SK-N-SH (cell line): ENCODE measurements at places on chromosomes 4 and X. TPM values are rescaled to one million over a fixed set of nuclear protein-coding genes. Genes with fewer than 3 reads are reported as not detected.

- DNase-seq: peak; percentile 63
These were observed 114.0 kb downstream of the ENPP6 start for GRCh38 chr4:184103527-184104264.

GRCh38 chr4:177391953-177392352, 50.3 kb downstream of the AGA start:
- no peak for DNase-seq

DNA sequence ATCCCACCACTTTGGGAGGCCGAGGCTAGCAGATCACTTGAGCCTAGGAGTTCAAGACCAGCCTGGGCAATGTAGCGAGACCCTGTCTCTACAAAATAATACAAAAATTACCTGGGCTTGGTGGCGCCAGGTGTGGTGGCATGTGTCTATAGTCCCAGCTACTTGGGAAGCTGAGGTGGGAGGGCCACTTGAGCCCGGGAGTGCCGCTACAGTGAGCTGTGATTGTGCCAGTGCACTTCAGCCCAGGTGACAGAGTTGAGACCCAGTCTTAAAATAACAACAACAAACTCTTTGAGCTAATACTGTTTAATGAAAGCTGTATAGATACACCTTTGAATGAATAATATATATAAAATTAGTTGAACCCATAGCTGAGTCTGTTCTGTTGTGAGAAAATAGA, 9.7 kb downstream of the BCORL1 start:
- DNase-seq: no peak

DNA sequence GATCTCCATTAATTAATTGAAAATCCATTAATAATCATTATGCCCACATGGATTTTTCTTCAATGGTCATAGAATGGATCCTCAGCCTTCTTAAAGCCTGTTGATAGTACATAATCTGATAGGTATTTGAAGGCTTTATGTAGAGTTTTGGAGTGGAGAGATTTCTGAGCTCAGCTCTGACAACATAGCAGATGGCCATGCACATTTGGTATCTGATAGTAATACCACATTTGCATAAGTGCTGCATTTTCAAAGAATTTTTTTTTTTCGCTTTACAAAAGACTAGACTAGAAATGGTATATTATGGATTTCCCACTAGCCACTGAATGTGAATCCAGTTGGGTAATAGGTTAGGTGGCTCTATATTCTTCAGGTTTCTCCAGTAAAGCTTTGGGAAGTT, 440.6 kb downstream of the FGF13 start:
- no peak for DNase-seq

- DNase-seq: no peak
These were observed 782.3 kb downstream of the PCDH18 start for GRCh38 chr4:136749989-136750388.

DNA sequence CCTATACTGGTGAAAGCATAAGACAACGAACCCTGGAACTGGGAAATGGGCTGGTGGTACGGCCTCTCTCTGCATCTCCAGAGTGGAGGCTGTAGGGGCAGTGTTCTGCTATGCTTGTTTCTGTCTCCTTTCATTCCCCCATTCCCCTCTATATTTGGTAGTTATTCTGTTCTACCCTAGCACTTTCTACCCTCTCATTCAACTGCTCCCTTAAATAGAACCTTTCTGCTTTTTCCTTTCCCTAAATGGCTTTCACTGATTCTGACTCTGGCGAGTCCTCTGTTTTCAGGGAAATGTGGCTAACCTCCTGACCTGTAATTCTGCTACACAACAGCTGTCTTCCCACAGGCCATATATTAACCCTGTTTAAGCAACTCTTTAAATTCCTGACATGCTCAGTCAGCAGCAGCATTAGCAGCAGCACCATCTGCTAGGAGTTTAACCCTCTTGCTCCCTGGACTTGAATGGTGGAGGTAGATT, 94.2 kb downstream of the CXCL13 start:
- DNase-seq: peak; percentile 24

- no peak for DNase-seq
These were observed 9.1 kb downstream of the MED28 start for GRCh38 chr4:17623451-17624001.

GRCh38 chr4:23269566-23269965, 576.8 kb downstream of the GBA3 start:
- DNase-seq: no peak

GRCh38 chr4:153274967-153275366, 69.5 kb upstream of the MND1 start:
- DNase-seq: no peak

GRCh38 chrX:150037041-150037440, 98.8 kb upstream of the EOLA2 start:
- no peak for DNase-seq

DNA sequence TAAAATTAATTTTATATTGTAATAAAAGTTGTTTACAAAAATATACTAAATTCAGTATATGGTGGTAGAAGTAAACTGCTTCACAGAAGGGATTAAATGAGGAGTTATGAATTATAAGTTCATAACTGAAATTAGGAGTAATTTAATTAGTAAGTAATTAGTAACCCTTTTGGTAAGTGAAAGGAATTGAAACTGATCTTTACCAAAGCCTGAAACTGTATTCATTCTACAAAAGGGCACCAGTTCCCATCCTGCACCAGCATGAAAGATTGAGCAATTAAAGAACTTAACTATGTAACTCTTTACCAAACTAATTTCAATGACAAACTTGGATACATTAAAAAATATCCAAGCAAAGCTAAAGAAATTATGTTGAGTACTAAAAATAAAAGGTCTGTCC, 8.2 kb downstream of the MED14 start:
- no peak for DNase-seq

- DNase-seq: no peak
These were observed 266.6 kb downstream of the NKX6-1 start for GRCh38 chr4:84232309-84233095.

DNA sequence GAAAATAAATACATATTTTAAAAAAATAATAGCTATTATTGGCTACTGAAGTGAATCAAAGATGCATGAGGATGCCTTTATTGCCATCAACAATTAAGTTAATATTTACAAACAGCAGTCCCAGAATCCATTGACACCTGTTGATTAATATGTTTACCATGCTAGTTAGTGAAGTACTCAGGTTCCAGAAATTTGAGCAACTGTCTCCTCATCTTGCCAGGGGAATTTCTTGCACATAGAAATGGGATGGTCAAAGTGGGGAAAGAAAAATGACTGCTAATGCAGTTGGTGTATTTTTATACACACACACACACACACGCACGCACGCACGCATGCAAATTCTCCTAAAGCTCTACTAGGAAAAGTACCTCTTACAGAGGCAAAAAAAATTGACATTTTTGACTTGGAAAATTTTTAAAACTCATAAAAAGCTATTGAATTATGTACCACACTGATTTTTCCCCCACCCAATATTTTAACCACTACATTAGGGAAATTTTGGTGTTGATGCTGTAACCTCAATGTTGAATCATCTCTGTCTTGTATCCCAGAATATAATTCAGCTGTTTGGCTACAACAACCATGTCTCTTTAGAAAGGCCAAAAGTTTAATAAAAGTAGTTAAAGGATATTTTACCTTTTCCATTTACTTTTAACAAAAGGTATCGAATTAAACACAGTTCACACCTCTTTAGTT, 105.3 kb upstream of the TMEM150C start:
- no peak for DNase-seq

DNA sequence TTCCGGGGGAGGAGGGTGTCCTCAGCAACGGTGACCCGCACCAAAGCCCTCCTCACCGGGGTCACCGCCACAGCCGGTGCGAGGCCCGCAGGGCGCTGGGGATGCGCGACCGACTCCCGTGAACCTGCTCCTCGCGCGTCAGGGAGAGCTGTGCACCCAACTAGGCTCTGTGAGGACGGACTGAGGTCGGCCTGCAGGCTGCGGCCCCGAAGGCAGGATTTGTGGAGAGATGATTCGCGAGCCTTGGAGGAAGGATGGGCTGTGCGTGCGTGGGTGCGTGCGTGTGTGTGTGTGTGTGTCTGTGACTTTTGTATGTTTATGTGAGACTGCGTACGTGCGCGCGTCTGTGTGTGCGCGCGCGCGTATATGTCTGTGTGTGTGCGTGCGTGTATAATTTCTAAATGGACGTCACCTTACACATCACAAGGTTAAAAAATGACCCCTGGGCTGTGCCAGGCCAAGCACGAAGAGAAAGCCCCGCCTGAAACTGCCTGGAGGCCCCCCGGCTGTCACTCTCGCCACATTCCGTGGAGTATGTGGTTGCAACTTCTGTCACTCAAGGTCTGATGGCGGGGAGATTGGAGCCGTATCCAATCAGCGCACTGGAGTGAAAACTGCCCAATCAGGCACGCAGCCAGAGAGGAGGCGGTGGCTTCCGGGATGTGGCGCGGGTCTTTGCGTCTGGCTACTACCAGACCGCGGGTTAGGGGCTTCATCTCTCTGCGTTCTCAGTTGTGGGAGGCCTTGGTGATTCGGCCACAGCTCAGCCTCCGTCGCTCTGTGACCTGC, at the start of gene ZNF141:
Gene ZNF141 (plus strand): TSS at position 672 of the 789 bp plus-strand sequence. CDS start 170 bp downstream, outside the sequence.
- peak; percentile 97 for DNase-seq

DNA sequence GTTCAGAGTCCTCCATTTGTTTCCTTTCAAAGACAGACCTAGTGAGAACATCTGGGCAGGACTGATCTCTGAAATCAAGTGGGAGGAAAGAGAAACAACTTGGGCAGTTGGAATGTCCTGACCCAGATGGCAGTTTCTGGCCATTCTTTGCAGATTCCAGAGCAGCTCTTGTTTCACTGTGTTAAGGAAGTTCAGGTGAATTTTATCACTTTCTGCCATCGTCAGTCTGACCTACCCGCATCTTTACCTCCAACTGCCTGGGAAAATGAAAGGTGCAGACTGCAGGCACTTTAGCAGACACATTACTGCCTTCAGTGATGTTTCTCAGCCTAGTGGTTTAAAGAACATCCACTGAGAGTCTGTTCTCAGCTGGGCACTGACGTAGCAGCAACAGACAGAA, 216.2 kb downstream of the CEP135 start:
- no peak for DNase-seq

- no peak for DNase-seq
These were observed 436.0 kb upstream of the INTU start for GRCh38 chr4:127196655-127197352.

DNA sequence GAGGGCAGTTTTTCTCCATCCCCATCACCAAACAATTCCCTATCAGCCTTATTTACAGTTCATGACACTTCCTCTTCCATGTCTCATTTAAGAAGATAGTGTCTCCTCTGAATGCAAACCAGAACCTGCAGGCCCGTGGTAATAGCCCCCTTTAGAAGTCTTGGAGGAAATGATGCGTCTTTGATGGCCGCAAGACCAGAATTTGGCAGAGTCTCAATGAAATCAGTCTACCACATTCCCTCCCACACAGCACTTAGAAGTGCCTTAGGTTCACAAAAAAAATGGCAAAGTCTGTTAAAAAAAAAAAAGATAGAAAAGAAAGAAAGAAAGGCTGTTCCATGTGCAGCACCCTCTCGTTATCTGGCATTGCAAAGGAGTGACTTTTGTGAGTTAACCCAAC, 2.1 kb upstream of the KDR start:
- DNase-seq: no peak

GRCh38 chr4:150323406-150324325, 245.4 kb downstream of the DCLK2 start:
- no peak for DNase-seq

- DNase-seq: no peak
These were observed 71.0 kb upstream of the BMP2K start for GRCh38 chr4:78704981-78705683.

- DNase-seq: no peak
These were observed 200.4 kb downstream of the PTTG2 start for GRCh38 chr4:38160487-38161207.

GRCh38 chr4:3422241-3422801, 19.4 kb upstream of the HGFAC start:
- DNase-seq: no peak

DNA sequence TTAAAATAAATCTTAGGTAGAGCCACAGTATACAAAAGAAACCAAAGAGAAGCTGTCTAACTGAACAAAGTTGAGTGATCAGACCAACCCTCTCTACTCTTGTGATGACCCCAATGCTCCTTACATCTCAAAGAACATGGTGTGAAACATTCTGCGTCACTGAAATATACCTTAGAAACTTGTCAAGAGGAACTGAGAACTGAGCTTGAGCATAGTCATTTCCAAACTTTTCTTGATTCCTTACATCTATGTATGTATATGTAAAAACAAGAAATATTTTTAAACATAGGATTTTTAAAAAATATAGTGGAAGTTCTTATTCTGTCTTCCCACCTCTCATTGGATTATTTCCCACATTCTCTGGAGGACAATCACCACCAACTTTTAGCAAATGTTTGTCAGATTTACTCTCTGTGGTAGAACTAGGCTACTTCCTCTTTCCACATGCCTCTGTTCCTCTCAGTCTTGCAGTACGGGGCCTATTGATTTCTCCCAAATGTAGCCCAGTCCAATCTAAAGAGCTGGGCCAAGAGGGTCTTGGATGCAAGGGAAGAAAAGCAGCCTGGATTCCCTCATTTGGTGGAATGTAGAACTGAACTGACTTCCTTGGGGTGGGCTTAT, 98.2 kb upstream of the HHIP start:
- DNase-seq: no peak

- no peak for DNase-seq
These were observed 543.4 kb upstream of the DIPK2B start for GRCh38 chrX:45743906-45744625.

- DNase-seq: peak; percentile 27
These were observed 3.4 kb downstream of the CTBP1 start for GRCh38 chr4:1245481-1246051.

GRCh38 chr4:173415885-173416653, 17.2 kb upstream of the SCRG1 start:
- DNase-seq: peak; percentile 11

TXK gene
- polyA plus RNA-seq: 0.60 and 0.61 TPM in 2 replicates

FBXW7 gene
- polyA plus RNA-seq: 7.7 and 11.4 TPM in 2 replicates

ACE2 gene
- not detected in 2 replicates for polyA plus RNA-seq

AGTR2 gene
- not detected in 2 replicates for polyA plus RNA-seq

PRRG1 gene
- 3.0 and 4.0 TPM in 2 replicates for polyA plus RNA-seq

CYLC1 gene
- polyA plus RNA-seq: not detected in 2 replicates

FMR1NB gene
- not detected in 2 replicates for polyA plus RNA-seq

GAGE2A gene
- polyA plus RNA-seq: not detected in 2 replicates

ERAS gene
- 0.03 and 0.06 TPM in 2 replicates for polyA plus RNA-seq

SLC10A6 gene
- not detected in 2 replicates for polyA plus RNA-seq

RAB41 gene
- polyA plus RNA-seq: not detected in 2 replicates

CSAG3 gene
- 72.2 and 115 TPM in 2 replicates for polyA plus RNA-seq

KIAA0232 gene
- 5.7 and 7.7 TPM in 2 replicates for polyA plus RNA-seq

KLHL4 gene
- 0.18 and 0.24 TPM in 2 replicates for polyA plus RNA-seq

FRAS1 gene
- polyA plus RNA-seq: 8.3 and 11.0 TPM in 2 replicates

LRIT3 gene
- polyA plus RNA-seq: 0.02 TPM in 1 of 2 replicates, not detected in the other

ARHGAP24 gene
- polyA plus RNA-seq: 1.4 and 1.6 TPM in 2 replicates

CCNG2 gene
- polyA plus RNA-seq: 8.7 and 8.9 TPM in 2 replicates

TEX11 gene
- not detected in 2 replicates for polyA plus RNA-seq

LIAS gene
- 9.2 and 10.8 TPM in 2 replicates for polyA plus RNA-seq

TMEM271 gene
- polyA plus RNA-seq: not detected in 2 replicates
